HCT116 (cell line): ENCODE measurements at places on chromosomes 6 and 20.

- DNase-seq, result no peak
These were observed 16.5 kb upstream of the SPAG4 start for GRCh38 chr20:35598899-35599775.

GRCh38 chr6:126261792-126262421, 78.0 kb upstream of the CENPW start:
- DNase-seq, result no peak

DNA sequence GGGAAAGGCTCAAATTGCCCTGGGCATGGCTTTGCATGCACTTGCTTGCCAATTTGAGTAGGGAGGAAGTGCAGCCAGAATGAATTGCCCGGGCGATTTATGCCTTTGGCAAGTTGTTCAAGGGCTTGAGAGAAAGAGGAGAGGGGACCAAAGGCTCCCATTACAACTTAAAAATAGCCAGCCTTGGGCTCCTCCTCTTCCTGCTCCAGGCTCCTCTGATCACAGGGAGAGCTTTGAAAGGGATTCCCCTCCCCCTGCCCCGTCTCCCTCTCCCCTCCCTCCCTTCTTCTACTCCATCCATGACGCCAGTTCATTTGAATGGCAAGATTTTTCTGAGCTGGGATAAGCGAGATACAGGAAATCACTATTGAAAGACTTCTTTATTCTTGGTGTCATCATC, 304.9 kb upstream of the JAG1 start:
- DNase-seq, result no peak

- DNase-seq, result no peak
These were observed 79.7 kb downstream of the MMS22L start for GRCh38 chr6:97203343-97203742.

DNA sequence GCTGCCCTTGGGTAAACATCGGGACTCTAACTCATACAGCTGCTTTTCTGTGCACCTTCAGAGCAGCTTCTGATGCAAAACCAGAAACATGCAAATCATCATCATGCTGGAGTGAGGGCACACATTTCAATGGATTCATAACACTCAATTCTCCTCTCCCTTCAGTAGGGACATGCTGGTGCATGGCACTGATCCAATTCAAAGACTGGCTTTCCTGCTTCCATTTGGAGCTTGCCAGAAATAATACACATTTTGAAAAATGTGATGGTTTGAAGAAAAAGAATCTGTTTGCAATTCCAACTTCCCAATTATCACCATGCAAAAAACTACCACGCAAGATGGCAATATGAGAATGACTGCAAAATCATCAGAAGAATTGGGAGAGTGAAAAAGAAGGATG, 65.2 kb upstream of the PDE10A start:
- no peak for DNase-seq

DNA sequence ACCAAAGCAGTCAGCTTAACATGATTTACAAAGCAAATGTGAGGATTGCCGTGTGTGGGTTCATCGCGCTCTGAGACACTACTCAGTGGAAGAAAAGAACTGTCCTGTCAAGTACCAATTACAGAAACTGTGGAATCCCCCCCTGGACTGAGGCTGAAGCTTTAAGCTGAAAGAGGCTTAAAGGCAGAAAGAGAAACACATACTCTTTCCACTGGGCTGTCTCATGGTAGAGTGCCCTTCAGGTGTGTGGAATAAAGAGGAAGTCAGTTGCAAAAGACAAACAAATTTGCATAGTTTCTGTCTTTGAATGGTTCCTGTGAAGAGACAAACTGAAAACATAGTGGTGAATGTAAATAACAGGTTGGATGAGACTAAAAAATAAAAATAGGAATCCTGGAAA, 560.4 kb upstream of the SYNCRIP start:
- DNase-seq, result no peak

DNA sequence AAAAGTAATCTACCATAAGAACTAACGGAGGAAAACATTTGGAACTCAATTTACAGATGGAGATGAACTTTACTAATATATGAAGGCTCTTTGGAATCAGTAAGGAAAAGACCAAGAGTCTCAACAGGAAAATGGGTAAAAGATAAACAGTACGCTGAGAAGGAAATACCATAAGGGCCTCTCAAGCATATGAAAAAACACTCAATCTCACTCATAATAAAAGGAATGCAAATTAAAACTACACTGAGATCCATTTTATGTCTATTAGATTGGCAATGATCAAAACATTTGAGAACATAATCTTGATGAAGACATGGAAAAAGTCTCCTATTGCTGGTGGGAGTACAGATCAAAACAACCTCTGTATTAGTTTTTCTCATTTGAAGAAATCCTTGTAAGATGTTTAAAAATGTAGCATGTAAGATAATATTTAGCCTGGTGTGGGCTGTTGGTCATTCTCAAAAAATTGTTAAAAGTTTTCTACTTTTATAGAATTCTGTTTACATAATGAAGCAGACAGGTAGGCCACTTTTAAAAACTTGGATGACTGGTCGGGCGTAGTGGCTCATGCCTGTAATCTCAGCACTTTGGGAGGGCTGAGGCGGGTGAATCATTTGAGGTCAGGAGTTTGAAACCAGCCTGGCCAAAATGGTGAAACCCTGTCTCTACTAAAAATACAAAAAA, 14.5 kb downstream of the REV3L start:
- no peak for DNase-seq

DNA sequence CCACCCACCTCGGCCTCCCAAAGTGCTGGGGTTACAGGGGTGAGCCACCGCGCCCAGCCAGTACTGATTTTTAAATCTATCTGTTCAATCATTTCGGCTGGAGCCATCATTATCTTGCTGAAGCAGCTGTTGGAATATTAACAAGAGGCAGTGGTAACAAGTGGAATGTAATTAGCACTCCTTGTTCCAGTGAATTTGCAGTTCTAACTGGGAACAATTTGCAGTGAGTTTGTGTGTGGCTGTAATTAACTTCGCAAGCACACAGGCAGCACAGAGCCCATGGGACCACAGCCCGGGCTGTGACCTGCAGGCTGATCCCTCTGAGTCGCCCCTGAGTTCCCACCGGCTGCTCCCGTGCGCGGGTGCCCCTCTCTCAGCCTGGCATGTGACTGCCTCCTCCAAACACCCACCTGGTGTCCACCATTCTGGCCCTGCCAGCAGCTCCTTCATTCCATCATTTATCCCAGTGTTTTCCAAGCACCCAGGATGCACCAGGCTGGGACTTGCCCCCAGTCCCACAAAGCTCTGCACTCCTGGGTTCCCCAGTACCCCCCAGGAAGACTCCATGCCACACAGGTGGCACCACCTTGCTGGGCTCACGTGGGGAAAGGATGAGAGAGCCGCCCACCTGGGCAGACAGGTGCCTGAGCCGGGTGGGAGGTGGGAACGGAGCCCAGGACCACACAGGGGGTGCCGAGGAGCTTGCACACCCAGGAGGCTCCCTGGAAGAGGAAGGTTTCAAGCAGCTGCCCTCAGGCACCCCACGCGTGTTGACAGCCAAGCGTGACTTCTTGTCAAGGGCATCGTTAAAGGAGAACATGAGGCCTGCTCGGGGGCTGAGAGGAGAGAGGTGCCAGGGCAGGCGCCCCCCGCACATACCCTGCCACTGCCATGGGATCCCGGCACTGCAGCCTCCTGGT, 75.2 kb downstream of the YTHDF1 start:
- DNase-seq, result no peak

DNA sequence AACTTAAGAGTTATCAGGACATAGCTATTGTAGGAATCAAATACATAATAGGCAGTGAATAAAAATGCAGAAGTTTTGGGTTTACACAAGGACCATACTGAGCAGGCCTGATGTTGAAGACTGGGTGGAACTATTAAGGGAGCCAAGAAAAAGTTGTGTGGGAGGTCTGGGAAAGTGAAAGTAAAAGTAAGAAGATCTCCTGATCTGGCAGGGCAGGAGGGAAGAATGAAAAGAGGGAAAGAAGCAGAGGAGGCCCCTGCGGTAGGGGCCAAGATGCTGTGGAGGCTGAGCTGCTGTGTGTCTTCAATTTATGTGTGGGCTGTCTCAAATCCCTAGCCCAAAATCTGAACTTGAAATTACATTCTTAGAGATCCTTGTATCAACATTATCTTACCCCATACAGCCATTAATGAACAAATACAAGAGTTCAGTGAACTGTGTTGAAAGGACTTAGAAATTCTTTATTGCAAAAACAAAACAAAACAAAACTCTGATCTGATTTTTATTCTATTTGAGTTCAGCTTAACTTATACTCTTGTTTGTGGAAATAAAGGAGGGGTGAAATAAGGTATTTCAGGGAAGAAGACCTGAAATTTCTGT, 1183.8 kb downstream of the HACE1 start:
- no peak for DNase-seq

GRCh38 chr20:21102603-21103311, 3.4 kb downstream of the LINC00237 start:
- DNase-seq, result no peak

- no peak for DNase-seq
These were observed 298.1 kb downstream of the TFAP2B start for GRCh38 chr6:51116723-51117122.

DNA sequence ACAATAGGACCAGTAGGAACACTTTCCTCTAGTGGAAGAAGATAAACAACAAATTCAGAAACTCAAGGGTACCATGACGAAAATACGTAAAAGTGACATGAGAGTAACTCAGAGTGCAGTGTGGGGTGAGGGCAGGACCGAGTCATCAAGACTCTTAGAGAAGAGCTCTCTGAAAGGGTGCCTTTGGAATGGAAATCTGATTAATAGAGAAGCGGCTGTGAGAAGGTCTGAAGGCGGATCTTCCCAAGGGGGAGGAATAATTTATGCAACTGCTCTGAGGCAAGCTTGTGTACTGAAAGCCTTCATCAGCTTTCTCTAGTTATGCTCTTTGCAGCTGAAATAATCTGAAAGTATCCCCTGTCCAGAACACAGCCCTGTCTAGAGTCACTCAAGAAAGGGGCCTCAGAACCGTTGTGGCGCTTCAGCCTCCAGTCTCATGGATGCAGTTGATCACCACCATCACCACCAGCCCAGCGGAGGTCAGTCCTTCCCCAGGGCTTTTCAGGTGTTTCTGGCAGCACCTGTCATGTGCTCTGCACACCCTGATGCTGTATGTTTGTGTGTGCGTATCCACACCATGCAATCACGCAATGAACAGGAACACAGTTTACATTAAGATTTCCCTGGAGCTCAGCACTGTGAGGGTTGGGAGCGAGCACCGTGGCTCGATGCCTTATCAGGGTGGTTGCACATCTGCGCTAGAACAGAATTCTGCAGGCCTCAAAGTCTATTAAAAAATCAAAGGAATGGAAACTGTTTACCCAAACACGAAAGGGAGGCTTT, 396.5 kb downstream of the SMOC2 start:
- no peak for DNase-seq

GRCh38 chr6:136149311-136149710, 100.8 kb downstream of the MTFR2 start:
- no peak for DNase-seq

DNA sequence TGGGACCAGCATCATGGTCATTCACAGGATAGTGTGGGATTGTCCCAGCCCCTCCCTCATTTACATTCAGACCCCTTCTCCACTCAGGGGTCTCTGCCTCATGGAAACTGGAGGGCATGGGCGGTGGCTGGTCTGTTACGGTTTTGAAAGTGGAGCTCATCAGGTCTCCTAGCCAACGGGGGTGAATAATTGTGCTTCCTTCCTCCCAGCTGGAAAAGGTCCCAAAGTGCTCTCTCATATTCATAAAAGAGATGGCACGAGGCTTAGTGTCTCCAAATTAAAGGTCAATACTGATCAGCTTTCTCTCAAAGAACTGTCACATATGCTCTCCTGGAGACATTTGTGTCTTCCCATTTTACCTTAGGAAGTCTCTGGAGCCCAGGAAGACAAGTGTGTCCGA, 19.9 kb downstream of the JARID2 start:
- DNase-seq, result no peak

DNA sequence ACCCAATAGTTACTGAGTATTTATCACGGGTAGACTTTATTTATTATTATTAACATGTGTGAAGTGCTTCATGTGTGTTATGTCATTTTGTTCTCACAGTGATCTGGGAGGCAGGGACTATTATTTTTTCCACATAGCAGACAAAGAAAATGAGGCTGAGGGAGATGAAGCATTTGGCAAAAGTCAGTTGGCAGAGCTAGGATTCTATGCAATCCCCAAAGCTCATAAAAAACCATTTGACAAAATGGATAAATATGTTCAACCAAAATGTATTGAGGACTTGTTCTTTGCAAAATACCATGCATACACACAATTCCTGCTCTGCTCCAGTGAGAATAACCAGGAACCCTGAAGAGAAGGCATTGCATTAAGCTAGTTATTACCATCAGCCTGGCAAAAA, 184.4 kb downstream of the HS3ST5 start:
- no peak for DNase-seq

GRCh38 chr6:166683477-166683876, 56.4 kb upstream of the RPS6KA2 start:
- no peak for DNase-seq

DNA sequence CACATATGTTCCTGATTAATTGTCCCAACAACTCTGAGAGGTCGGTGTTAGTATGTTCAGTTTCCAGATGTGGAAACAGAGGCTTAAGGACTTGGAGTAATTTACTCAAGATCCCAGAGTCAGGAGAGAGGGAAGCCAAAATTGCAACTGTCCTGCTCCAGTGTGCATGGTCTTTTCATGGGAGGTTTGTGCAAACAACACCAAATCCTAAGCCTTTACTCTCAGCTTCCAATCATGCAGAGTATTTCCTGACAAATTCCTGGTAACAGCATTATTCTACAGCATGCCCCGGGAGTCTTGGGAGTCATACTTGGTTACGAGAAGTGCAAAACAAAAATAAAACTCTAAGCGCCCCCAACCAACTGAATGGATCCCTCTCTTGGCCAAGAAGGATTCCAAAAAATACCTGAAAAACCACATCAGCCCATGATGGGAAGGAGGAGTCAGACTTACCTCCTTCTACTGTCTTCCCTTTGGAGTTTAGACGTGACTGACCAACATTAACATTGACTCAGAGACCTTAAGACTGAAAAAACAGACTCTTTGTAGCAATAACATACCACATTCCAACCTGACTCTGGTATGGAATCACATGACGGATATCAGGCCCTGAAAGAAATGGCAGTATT, 30.8 kb upstream of the PPP1R3G start:
- no peak for DNase-seq

DNA sequence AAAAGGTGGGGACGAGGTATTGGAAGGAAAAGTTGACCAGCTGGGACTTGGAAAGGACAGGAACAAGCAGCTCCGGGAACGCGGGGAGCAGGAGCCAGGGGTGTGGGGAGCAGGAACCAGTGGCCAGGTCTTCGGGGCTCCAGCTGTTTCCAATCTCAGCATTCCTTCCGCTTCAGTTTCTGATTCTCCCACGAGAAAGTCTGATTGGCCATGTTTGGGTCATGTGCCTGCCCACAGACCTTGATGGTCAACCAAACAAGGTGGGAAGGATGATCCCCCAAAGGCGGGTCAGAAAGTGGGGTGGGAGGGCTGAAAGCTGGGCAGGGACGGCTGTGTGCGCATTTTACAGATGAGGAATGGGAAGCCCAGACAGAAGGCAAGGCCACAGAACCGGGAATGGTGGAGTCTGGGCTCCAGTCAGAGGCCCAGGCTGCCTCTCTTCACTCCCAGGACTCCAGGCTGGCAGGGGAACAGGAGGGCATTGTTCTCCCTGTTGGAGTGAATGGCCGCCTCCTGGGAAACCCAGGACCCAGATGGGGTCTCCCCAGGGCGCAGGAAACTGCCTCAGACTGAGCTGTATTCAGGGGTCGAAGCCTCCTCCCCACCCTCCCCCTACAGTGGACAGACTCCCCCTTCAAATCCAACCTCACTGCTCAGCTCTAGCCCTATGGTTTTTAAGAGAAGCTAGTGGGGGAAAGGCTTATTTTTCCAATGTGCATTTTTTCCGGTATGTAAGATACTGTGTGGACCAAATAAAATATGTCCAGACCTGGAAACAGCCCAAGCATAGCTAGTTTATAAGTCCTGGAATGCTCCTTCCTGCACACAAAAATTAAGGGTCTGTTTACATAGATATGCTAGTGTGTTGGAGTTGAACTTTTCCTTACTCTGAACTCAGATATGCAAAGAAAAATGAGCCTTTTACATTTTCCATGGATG, 12.2 kb upstream of the PTGIS start:
- DNase-seq, result no peak
